Endothelial cell of umbilical vein (primary cell): ENCODE measurements at places on chromosomes 5 and 9. TPM values are rescaled to one million over a fixed set of nuclear protein-coding genes. Genes with fewer than 3 reads are reported as not detected.
A peak's percentile ranks its signal among the peaks of the same experiment; 100 is the strongest.

ASS1 gene
- total RNA-seq: 2.0 and 3.6 TPM in 2 replicates

DNA sequence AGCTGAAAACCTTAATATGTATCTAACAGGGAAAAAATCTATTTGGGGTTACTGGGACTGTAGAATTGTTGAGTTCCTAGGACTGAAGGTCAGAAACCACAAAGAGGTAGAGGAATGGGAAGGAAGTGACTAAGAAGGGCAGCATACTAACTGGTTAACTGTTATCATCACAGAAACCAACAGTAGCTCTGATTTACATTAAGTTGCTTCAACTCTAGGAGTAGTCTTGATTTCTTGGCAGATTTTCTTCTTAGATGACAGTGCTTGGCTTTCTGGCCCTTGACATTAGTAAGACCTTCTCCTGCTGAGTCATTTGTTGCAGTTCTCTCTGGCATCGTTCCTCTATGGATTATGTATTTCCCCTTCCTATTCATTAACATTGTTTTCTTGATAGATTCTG, 116.1 kb upstream of the RASA1 start:
- DNase-seq: peak; percentile 78

- DNase-seq: no peak
These were observed 26.7 kb downstream of the UNC5A start for GRCh38 chr5:176836811-176837706.

GLRA1 gene
- not detected in 2 replicates for total RNA-seq

DNA sequence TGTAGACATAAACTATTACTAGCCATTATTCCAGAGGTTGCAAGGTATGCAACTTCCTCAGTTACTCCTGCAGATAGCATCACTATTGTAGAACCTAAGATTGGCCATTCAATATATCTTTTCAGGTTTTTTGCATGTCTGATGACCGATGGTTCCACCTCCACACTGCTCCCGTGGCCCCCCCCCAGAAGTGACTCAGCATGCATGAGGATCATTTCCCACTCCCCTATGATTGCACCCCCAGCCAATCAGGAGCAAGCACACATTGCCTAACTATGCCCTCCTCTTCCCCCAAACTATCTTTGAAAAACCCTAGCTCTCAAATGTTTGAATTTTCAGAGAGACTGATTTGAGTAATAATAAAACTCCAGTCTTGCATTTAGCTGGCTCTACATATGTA, 601.4 kb upstream of the TLE4 start:
- no peak for DNase-seq

- DNase-seq: no peak
These were observed 2.6 kb upstream of the FREM1 start for GRCh38 chr9:14912859-14913258.

GRCh38 chr5:130017173-130017572, 112.9 kb downstream of the CHSY3 start:
- DNase-seq: no peak

- DNase-seq: no peak
These were observed 15.6 kb upstream of the IL12B start for GRCh38 chr5:159345861-159346260.

GRCh38 chr5:123571927-123572326, 60.0 kb downstream of the CSNK1G3 start:
- no peak for DNase-seq

- no peak for DNase-seq
These were observed 101.3 kb upstream of the EGFLAM start for GRCh38 chr5:38157024-38157423.

- no peak for DNase-seq
These were observed 56.3 kb downstream of the SLC24A2 start for GRCh38 chr9:19732441-19732951.

- DNase-seq: no peak
These were observed 465.7 kb downstream of the DTWD2 start for GRCh38 chr5:118522626-118523025.

ZNF79 gene
- 8.9 and 10.6 TPM in 2 replicates for total RNA-seq

NPR3 gene
- total RNA-seq: 0.37 and 0.53 TPM in 2 replicates

C1QTNF2 gene
- 0.53 TPM in 1 of 2 replicates, not detected in the other for total RNA-seq

GRCh38 chr9:94259077-94259862, at the start of gene ZNF169:
ZNF169 (plus strand) TSS chr9:94259298; CDS start chr9:94278813, 19,515 bp downstream.
- peak; percentile 84 for DNase-seq

DNA sequence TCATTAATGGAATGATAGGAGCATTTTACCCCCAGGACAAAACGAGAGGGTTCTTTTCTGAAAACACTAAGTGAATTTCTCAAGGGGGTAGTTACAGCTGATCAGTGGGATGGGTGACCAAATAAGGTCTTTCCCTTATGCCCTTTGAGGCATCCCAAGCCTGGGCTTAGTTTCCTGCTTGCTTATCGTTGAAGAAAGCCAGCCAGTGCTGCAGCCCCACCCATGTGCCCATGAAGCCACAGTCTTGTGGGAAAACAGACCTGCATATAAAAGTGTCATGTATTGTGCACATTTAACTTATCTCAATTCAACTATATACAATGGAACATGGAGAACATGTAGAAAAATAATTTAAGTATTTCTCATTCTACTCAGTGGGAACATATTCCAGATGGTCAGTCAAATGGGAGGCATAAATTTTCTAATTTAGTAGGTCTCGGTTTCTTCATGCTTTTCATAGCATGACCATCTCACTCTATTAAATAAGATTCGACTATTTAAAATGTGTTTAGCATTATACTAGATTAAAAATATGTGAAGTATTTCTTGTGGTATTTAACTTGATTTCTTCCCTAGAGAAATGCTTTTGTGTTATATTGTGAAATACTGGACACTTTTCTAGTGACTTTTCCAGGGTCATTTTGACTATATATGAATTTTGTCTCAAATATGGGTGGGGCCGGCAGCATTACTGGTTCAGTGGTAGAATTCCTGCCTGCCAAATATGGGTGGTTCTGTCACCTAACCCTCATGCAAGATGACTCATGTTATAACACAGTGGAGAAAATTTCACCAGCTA, 189.7 kb upstream of the SGCD start:
- DNase-seq: no peak

GRCh38 chr5:175457466-175457865, 13.5 kb upstream of the DRD1 start:
- no peak for DNase-seq

ADAMTS13 gene
- 1.4 and 2.5 TPM in 2 replicates for total RNA-seq

GRCh38 chr5:127934791-127935256, 148.7 kb upstream of the SLC12A2 start:
- peak; percentile 17 for DNase-seq

DNA sequence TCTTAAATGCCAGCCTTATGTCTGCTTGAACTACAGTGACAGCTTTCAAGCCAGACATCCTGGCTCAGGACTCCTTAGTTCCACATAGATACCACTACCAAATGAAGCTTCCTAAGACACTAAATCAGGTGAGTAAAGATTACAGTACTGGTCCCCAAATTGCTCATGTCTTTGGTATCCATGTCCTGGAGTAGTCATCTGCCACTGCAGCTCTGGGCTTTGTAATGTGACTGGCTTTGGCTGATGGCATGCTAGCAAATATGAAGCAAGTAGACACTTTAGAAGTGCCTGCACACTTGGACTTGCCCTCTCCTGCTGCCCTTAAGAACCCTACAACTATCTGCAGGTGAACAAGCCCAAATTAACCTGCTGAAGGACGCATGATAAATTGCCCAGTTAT, 334.9 kb downstream of the BNC2 start:
- no peak for DNase-seq

GRCh38 chr5:173963867-173964441, 25.0 kb upstream of the C5orf47 start:
- no peak for DNase-seq

GRCh38 chr5:32280656-32281081, 32.1 kb downstream of the MTMR12 start:
- no peak for DNase-seq

DNA sequence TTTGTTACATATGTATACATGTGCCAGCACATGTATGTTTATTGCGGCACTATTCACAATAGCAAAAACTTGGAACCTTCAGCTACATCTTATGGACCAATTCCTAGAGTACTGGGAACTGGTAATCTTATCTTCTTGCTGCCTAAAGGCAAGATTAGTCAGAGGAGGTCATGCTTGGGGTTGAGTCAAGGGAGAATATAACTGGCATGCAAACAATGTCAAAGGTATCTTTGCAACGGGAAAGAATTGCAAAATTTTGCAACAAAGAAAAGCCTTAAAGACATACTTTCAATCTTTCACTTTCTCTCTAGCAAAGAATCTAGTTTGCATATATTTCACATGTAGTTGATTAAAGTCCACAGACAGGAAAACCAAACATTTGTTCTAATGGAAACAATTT, 145.2 kb downstream of the EDIL3 start:
- DNase-seq: no peak

SMIM32 gene
- total RNA-seq: not detected in 2 replicates

GRCh38 chr5:142152384-142152732, 43.8 kb downstream of the NDFIP1 start:
- no peak for DNase-seq

NRG2 gene
- 0.30 and 0.42 TPM in 2 replicates for total RNA-seq

PCDHB12 gene
- total RNA-seq: 0.18 and 0.20 TPM in 2 replicates

PCDHB10 gene
- 0.62 and 0.81 TPM in 2 replicates for total RNA-seq

GRCh38 chr5:115267617-115268016, 4.9 kb upstream of the PGGT1B start:
- DNase-seq: no peak

AIF1L gene
- 35.3 and 39.7 TPM in 2 replicates for total RNA-seq

ENTPD2 gene
- total RNA-seq: not detected in 2 replicates

PDCD1LG2 gene
- total RNA-seq: 9.5 and 9.7 TPM in 2 replicates

TBC1D13 gene
- total RNA-seq: 34.9 and 35.1 TPM in 2 replicates

DNA sequence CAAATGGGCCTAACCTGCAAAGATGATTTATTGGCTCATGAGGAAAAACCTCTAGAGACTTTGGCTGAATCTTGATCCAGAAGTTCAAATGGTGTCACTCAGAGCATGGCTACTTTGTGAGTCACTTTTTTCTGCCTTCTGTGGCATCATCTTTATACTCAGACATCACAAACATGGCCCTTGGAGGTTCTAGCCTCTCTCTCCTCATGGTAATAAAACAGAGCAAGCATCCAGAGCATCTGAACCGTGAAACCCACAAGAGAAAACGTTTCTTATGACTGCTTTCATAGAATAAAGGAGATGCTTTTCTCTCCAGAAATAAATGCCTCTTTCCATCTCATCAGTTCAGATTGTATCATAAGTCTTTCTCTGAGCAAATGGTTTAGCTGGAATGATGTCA, 780.3 kb downstream of the KCTD16 start:
- DNase-seq: no peak
